ENCODE measurements at places on chromosomes 5 and 9.

DNA sequence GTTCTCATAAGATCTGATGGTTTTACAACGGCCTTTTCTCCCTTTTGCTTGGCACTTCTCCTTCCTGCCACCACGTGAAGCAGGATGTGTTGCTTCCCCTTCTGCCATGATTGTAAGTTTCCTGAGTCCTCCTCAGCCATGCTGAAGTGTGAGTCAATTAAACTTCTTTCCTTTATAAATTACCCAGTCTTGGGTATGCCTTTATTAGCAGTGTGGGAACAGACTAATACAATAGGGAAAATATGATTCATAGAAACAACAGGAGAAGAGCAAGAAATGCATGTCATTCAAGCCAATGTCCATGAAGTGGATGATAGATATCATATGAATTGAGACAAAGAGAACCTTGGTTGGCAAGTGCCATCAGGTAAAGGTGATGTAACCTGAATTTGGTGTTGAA, 128.3 kb upstream of the HAPLN1 start:
- DNase-seq = no peak

- DNase-seq = no peak
Observed at GRCh38 chr5:107072967-107073366, 597.8 kb downstream of the EFNA5 start.

DNA sequence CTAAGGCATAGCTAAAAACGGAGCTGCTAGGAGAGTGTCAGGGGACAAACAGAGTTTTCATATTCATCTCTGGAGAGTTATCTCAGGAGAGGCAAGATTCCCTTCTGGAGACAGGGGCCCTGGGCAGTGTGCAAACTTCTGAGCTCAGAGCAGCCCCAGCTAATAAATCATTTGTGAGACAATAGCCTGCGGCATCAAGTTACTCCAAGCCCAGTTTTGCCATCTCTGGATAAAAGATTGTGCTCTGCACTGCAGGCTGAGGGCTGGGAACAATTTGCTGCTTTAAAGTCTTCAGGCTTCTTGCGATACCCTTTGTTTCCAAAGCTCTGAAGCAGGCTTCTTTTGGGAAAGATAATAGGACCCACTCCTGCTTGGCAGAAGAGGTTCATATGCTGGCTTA, 164.3 kb upstream of the BRINP1 start:
- DNase-seq = no peak

GRCh38 chr5:168879929-168880328, 300.8 kb upstream of the PANK3 start:
- no peak for DNase-seq

DNA sequence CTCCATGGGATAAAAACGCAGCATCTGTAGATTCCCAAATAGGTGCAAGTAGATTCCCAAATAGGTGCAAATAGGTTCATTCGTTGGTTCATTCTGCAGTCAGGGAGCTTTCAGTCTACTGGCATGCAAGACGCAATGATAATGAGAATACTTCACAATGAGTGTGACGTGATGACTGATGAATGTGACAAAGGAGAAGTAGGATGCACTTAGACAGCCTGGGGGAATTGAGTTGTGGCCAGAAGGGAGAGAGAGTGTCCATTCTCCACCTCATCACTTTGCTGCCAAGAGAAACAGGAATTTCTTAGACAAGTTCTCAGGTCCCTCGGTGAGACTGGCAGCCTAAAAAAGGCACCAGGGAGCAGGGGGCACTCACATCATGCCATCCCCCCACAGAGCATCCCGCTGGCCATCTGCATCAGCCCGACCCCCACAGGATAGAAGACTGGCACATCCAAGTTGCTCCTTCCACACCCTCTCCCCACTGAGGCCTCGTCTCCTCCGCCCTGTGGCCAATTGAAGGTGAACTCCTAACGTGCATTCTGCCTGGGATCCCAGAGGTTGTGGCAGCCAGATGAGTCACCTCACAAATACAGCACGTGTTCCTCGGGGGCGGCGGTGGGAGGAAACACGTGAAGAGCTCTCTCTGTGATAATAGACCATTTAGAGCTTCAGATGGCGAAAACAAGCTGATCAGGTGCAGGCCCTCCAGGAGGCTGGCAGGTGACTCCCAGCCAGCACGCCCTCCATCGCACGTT, 19.9 kb upstream of the KCNIP1 start:
- DNase-seq = no peak

GRCh38 chr5:6282352-6282751, 96.0 kb downstream of the MED10 start:
- no peak for DNase-seq

- no peak for DNase-seq
Observed at GRCh38 chr5:142143878-142144277, 35.3 kb downstream of the NDFIP1 start.

DNA sequence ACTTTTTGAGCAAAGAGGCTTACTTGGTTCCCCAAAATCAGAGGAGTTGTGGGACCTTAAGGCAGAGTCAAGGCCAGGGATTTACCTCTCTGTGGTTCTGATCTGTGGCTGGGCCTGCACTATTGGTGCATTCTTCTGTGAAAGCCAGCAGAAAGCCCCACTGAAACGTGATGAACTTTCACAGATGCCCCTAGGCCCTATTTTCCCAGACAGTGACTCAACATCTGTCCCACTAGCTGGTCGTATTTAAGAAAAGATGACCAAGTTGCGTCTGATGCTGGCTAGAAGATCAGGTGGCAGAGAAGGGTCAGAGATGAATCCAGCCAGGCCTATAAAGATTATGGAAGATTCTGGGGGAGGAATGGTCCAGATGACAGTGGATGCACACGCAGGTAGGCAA, 153.1 kb downstream of the ACTL7B start:
- DNase-seq = no peak

GRCh38 chr5:15752663-15753285, 252.8 kb downstream of the FBXL7 start:
- DNase-seq = no peak

GRCh38 chr5:172149073-172149472, 39.0 kb downstream of the STK10 start:
- DNase-seq = no peak

- DNase-seq = no peak
Observed at GRCh38 chr5:38793099-38793498, 52.7 kb upstream of the OSMR start.
